Fibroblast of the conjunctiva (primary cell): ENCODE measurements at places on chromosomes 2 and 18.
A peak's percentile ranks its signal among the peaks of the same experiment; 100 is the strongest.

DNA sequence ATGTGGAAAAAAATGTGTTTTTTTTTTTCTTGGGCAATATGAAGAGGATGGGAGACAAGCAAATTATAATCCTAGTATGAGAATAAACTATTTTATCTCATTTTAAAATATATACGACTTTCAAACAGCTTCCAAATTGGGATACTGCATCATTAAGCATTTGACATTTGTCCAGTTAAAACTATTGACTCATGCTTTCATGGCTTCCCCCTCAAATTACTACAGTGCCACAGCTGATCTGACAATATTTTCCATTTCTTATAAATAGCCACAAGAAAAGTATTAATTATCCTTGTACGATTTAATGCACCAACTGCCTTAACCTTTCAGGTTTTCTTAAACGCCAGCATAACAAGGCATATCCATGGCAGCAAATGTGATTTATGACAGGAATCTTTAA, 1134.8 kb upstream of the ZEB2 start:
- no peak for DNase-seq

GRCh38 chr2:219071131-219071816, 10.6 kb upstream of the IHH start:
- DNase-seq, result no peak

GRCh38 chr2:109647636-109648035, 33.5 kb downstream of the SOWAHC start:
- no peak for DNase-seq

GRCh38 chr2:204019572-204020501, 83.3 kb downstream of the ICOS start:
- DNase-seq, result no peak

- DNase-seq, result no peak
These were observed 157.9 kb downstream of the DYSF start for GRCh38 chr2:71611247-71611646.

DNA sequence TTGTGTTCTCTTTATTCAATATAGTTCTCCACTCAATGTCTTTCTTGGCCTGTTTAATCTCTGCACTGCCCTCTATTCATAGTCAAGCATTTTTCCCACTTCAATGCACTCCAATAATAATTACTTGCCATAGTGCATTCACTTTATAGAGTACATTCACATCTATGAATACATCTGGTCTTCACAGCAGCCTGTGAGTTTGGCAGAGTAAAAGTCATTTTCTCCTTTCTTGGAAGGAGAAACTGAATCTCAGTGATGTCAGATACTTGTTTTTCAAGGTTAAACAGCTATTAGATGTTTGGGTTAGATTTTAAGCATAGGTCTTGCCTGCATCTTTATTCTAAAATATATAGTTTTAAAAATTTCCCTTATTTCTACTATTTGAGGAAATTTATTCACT, 373.2 kb downstream of the TRIB2 start:
- no peak for DNase-seq

GRCh38 chr2:130918393-130918792, 81.7 kb downstream of the ARHGEF4 start:
- DNase-seq, result no peak

DNA sequence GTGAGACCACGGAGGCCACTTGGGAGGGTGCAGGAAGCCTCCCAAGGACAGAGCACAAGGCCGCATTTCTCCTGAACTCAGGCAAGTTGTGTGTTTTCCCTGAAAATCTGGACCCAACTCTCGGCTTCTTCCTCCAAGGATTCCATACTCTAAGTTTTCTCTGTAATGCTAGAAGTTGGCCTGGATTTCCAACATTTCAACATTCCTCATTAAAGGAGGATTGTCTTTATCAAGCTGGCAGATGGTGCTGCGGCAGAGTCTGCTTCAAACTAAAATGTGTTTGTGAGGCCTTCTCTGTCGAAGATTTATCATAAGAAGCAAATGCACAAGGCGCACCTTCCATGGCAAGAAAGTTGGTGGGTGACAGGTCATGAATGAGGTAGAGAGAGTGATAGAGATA, 94.4 kb upstream of the SATB2 start:
- DNase-seq, result no peak

DNA sequence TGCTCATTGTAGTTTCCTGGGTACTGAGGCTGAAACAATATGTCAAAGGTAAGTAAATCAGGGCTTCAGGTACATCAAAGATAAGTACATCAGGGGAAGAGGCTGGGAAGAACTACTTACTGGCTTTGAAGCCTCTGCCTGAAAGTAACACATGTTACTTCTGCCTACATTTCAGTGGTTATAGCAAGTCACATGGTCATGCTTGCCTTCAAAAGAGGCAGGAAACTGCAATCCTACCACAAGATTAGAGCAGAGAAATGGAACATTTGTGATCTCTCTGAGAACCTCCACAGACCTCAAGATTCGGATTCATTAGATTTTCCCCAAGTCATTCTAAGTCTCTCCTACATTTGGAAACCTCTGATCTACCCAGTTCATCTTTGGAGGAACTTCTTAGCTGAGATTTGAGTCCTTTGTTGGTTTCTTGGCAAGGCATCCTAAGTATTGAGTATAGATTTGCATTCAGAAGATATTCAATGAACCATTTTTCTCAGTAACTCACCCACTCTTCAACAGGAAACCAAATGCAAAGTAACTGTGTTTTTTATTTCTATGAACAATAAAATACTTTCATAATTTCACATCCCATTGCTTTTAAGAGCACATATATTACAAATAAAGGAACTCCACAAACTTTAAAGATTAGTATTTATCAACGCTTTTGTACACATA, 48.5 kb upstream of the CCDC195 start:
- DNase-seq, result no peak

- DNase-seq, result no peak
These were observed 27.6 kb downstream of the ST3GAL5 start for GRCh38 chr2:85861180-85861579.

GRCh38 chr2:10887476-10887875, 24.3 kb upstream of the KCNF1 start:
- no peak for DNase-seq

DNA sequence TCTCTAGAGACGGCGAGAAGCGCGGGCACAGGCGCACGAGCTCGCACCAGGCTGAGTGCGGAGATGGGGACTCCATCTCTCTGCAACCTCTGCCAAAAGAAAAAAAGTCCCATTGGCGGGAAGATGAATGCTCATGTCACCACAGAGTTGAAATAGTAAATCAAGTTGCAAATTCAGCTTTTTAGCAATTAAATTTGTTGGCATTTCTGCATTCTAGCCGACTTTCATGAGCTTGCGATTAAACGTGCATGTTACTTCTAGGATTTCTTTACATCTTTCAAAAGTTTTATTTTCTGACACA, 588 bp downstream of the CHAC2 start:
- DNase-seq, result no peak

DNA sequence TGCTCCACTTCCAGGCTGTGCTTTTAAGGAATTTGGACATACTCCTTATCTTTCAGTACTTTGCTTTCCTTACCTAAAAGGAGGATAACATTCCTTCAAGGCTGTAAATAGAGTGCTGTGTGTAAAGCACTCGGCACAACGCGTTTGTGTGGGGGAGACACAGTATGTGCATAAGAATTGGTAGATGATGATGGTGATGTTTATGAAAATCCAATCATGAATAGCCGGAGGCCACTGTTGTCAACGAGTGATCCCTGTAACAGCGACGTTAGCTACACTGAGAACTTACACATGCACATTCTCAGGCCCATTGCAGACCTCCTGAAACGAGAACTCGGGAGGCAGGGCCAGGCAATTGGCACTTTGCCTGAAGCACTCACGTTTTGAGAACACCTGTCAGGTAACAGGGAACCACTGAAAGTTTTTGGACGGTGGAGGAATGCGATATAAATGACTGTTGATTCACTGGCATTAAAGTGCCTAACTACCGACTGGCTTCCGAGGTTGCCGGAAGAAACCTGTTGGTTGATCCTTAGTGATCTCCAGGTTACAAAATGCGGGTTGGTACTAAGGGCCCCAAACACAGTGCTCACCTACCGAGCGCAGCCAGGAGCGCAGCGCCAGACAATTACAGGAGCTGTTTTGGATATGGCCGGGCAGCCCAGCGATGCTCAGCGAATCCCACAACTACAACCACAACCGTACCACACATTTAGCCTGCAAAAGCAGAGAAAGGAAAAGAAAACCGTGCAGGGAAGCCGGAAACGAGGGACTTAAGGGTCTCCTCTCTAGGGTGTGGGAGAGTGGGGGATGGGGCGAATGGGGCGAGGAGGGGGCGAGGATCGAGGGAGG, 1.0 kb upstream of the MAP4K4 start:
- no peak for DNase-seq

DNA sequence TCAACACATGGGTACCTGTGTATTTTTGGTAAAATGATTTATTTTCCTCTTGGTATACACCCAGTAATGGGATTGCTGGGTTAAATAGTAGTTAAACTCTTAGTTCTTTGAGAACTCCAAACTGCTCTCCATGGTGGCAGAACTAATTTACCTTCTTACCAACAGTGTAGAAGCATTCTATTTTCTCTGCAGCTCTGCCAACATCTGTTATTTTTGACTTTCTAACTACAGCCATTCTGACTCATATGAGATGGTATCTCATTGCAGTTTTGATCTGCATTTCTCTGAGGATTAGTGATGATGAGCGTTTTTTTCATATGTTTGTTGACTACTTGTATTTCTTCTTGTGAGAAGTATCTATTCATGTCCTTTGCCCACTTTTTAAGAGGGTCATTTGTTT, 180.6 kb downstream of the FSIP2 start:
- DNase-seq, result no peak

DNA sequence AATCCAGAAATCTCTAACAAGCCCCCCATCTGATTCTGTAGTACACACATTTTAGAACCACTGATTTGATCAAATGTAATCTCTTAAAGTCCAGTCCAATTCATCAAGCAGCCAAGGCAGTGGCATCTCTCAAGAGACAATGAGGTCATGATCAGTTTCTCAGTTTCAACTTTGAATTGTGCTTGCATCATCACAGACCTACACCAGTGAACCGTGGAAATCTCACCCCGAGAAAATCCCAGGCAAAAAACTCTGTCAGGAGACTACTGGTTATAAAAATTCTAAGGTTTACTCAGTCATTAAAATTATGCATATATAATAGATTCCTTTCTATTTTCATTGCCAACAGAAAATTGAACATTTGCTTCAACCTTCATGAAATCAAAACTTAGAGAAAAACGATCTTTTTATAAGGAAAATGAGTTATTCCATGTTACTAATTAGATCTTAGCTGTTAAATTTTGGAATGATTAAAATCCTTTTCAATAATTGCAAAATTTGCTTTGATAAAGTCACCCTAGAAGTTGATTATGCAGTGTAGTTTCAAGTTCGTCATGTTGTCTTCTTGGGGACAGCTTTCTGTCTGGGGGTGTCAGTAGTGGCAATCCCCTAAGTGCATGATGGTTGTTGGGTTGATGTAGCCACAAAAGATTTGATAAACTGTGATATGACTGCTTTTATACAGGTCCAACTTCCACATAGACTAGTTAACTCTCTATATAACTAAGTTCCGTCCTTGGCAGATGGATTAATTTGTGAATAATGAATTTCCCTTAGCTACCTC, 235.0 kb downstream of the CAMKMT start:
- peak; percentile 53 for DNase-seq

DNA sequence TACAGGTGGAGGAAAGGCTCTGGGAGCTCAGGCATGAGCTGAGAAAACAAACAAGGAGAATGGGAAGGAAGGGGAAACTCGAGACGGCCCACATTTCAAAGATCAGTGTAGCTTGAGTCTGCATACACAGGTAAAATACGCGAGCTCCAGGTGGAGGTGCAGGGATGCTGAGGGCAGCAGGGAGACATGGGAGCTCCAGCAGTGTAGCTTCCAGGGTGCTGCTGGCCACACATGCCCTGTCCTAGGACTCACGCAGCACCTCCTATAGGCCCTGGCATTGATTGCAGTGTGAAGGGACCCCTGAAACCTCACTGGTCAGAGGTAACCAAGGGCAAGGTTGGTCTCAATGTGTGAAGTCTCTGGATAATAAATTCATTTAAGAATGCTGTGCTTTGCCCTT, 362.8 kb upstream of the HS6ST1 start:
- no peak for DNase-seq

GRCh38 chr2:217669831-217670230, 333.0 kb downstream of the TNS1 start:
- DNase-seq, result no peak

- no peak for DNase-seq
These were observed 79.3 kb upstream of the SCN7A start for GRCh38 chr2:166573391-166573790.

DNA sequence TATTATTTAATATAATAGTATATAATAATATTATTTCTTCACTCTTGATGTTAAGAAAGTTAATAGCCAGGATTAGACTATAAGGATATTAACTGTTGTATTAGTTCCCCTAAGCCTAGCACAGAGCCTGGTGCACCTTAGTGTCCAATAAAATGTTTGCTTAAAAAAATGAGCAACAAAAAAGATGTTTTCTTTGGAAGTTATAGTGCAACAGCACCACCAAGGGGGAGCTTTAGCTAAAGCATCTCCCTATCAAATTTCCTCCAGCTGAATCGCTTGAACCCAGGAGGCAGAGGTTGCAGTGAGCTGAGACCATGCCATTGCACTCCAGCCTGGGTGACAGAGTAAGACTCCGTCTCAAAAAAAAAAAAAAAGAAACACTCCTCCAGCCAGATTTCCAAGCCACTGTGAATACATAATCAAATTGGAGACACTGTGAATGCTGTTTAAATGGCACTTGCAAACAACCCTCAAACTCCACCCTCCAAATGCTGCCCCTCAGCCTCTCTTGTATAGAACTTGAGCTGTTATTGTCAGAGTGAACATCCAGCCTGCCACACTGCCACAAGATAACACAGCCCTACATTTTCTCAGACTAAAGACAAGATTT, 221.9 kb downstream of the DYM start:
- peak; percentile 20 for DNase-seq

GRCh38 chr2:84649487-84650142, 133.3 kb downstream of the DNAH6 start:
- DNase-seq, result no peak

GRCh38 chr18:6405237-6406074, 9.3 kb downstream of the L3MBTL4 start:
- no peak for DNase-seq

GRCh38 chr18:50649821-50650220, 89.9 kb downstream of the MAPK4 start:
- no peak for DNase-seq

DNA sequence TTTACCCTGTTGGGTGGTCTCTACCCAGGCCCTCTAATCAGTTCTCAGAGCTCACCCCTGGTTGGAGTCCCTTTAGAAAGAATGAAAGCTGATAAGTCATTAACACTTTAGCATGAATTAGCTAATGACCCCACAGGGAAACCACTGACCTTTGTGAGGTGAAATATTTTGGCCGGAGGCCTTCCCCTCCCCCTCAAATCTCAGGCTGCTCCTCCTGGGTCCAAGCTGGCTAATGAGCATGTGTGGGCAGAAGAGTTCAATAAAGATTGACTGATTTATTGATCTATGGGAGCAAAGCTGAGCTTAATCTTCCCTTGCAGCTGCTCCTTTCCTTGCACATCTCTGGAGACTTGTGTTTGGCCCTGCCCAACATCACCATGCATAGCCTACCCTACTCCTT, 78.8 kb upstream of the CCDC85A start:
- no peak for DNase-seq

DNA sequence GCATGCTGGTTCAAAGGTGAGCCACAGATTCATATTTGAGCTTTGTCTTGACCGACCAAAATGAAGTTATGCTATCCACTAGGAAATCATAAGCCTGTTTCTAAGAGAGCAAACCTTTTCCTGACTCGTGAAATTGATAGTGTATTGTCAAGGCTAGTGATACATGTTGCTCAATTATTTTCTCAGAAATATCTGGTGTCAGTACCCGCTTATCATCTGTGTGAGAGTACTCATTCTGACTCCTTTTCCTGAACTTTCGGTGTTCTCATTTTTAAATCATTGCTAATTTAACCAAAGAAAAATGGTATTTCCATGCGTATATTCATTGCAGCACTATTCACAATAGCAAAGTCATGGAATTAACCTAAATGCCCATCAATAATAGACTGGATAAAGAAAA, 56.2 kb downstream of the SGPP2 start:
- no peak for DNase-seq
